Activated T-cell treated with anti-CD3 and anti-CD28 coated beads for 24 hours (primary cell): ENCODE measurements at places on chromosomes 11 and 22.

- DNase-seq: no peak
Measured at GRCh38 chr11:58142761-58143160, 17.4 kb upstream of the OR9I1 start.

DNA sequence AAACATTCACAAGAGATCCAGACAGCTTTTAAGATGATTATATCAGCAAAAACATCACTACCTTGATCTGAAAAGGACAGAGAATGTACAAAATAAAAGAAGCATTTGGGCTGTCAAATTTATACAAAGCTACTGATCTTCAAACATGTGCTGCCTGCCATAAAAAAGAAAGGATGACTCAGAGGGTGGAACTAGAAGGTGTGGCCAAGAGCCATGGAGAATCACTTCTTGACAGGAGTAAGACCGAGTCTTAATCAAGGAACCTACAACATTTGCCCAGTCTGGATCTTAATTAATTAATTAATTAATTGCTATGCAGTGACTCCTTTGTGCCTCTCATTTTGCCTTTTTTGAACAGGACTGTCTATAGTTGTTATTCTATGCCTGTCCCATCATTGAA, 33.2 kb downstream of the C11orf96 start:
- no peak for DNase-seq

DNA sequence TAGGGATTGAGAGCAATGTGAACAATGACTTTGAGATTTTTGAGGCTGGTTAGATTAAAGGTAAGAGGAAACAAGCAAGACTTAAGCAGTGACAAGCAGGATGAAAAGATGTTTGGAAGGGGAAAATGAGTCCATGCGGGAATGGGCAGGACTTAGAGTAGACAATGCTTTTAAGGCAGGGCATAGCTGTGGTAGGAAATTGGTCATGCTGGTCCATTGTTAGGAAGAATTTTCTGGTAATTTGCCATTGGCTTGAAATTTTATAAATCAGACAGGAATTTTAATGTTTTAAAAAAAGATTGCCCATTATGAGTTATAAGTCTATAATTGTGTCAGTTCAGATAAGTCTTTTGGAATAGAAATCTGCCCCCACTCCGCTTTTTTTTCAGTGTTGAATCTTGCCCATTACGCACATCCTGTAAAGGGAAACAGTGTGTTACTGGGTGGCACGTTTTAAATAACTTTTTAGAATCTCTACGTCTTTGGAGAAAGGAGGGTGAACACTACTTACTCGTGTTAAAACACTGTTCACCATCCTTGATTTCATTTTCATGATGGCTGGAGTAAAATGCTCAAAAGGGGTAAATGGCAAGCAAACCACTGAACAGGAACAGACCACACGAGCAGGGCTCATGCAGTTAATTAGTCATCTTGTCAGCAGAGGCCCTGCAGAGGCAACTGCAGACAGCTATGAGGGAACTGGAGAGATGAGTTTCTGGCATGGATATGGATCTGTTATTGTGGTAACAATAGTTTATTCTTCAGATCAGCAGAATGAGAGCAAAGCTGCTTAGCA, 25.0 kb downstream of the SWAP70 start:
- DNase-seq: no peak

DNA sequence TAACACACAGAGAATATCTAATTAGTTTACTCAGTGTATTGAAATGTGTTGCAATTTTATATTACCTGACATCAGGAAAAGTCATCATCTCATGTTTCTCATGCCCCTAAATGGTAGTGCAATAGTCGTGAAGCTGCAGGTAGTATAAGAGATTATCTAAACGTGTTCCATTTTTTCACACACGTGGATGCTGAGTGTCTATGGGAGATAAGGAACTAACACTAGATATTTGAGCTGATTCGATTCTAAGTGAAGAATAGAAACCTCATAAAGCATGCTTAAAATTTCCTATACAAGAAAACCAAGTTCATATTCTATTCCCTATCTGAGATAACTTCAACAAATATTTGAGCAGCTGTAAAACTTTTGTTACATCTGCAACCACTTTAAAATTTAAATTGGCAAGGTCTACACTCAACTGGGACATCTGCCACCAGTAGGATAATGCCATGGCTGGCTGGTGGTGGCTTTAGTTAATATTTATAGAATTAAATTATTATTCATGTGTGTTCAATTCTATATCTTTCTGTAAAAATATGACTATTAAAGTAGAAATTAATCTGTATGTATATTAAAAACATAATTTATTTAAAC, 388.8 kb downstream of the LUZP2 start:
- no peak for DNase-seq
